ENCODE measurements at places on chromosomes 5 and 9.

DNA sequence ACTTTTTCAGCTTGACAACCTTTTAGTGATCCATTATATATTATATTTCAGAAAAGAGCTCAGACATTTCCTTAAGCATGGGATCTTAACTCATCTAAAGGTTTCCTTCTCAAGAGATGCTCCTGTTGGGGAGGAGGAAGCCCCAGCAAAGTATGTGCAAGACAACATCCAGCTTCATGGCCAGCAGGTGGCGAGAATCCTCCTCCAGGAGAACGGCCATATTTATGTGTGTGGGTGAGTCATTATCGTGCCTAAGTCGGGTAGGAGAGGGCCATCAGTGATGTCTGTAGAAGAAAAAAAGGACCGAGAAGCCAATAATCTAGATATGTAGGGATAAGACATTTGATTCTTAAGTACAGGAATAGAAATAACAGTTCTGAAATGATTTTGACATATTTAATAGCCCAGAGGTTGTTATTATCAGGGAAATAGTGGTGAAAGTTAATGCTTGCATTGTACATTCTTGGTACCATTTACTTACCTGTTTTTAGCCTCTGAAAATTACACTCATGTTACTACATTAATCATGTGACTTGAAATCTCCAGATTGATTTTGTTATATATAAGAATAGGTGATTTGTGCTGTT lies 28.2 kb downstream of the MTRR start:
- no peak for DNase-seq

- DNase-seq, result peak; percentile 47
Measured at GRCh38 chr9:21267485-21268346, 27.9 kb upstream of the IFNA14 start.

DNA sequence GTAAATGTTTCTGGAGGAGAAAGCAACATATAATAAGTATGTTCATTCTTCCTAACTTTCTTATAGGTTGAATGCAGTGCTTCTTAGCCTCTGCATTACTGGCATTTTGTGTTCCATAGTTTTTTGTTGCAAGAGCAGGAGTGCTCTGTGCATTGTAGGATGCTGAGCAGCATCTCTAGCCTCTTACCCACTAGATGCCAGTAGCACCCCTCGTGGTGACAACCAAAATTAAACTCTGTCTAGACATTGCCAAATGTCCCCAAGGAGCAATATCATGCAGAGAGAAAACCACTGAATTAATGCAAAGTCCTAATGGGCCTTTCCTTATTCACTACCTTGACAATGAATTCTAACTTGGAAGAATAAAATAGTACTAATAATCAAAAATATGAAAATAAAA lies 147.0 kb downstream of the GLIS3 start:
- no peak for DNase-seq

DNA sequence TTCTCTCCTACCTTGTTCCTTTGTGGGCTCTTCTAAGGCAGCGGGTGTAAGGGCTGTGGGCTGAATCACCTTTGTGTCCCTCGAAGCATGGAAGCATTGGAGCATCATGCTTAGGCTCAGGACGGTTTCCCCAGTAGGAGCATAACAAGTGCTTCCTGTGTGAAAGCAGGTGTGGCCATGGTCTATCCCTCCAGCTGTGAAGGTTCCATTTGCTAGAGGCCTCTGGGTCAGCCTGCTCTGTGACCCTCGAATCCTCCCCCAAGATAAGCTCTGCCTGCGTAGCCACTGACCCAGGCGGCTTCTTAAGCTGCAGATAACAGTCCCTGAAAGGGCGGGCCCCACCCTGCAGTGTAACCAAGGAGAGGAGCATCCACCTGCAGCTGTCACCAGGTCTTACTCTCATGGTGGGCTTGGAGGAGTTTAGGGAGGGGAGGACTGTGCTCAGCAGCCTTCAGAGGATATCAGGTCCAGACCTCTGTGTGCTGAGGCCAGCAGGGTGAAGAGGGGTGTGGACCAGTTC lies 8.4 kb upstream of the NDST1 start:
- no peak for DNase-seq

- DNase-seq, result no peak
Measured at GRCh38 chr5:57987552-57987951, 472.3 kb downstream of the PLK2 start.
